ENCODE measurements at places on chromosomes 2 and 18.

DNA sequence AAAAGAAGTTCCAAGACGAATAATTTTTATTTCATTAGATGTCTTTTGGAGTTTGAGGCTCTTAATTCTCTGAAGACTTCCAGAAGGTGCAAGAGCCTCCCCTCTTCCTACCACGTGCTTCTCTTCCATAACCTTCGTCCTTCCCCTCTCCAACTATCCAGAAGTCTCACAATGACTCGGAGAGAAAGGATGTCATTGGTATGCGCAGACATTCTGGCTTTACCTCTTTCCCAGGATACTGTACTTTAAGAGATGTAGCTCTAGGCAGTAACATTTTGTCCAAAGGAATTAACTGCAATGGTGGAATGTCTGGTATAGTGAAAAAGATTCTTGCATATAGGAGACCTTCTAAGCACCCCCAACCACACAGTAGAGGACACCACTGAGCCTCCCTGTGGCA is 249.0 kb upstream of the OSR1 start:
- no peak for DNase-seq

GRCh38 chr2:65464604-65465003 is 32.2 kb upstream of the SPRED2 start:
- no peak for DNase-seq

GRCh38 chr2:43169987-43170386 is 56.4 kb downstream of the ZFP36L2 start:
- DNase-seq: no peak

GRCh38 chr2:139836769-139837168 is 1056.6 kb upstream of the NXPH2 start:
- no peak for DNase-seq

- no peak for DNase-seq
Observed at GRCh38 chr2:196449083-196449482, 190.4 kb upstream of the CCDC150 start.

- DNase-seq: peak; percentile 30
Observed at GRCh38 chr2:217851191-217852020, 151.4 kb downstream of the TNS1 start.

DNA sequence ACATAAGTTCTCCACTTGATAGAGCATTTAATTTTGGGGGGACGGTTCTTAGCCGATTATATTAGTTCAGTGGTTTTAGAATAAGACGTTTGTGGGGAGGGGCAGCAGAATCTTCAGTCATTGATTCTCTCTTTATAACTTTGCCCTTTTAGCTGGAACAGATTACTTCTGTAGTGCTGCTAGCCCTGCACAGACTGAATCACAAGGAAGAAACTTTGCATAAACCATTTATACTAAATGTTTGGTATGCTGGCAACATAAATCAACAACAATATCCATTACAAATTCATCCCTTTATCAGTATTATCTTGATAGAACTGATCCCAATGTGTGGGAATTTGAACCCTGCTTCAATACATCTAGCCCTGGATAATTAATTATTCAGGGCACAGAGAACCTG is 112.2 kb downstream of the GPD2 start:
- DNase-seq: no peak

GRCh38 chr18:33404244-33404873 is 36.2 kb downstream of the CCDC178 start:
- DNase-seq: no peak

DNA sequence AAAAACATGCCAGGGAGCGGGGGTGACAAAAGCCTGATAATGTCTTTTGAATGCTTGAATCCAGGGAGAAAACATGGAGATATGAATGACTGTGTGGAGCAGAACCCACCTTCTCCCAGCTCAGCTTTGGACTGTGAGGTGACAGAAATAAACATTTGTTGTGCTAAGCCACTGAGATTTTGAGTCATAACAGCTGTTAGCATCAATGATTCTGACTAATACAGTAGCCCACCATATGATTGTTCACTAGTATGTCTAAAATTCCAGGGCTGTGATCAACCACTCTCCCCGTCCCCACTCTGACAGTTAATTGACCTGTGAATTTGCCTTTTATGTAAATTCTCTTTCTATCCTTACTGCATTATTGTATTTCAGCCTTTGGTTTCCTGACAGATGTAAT is 69.1 kb downstream of the PDK1 start:
- no peak for DNase-seq

DNA sequence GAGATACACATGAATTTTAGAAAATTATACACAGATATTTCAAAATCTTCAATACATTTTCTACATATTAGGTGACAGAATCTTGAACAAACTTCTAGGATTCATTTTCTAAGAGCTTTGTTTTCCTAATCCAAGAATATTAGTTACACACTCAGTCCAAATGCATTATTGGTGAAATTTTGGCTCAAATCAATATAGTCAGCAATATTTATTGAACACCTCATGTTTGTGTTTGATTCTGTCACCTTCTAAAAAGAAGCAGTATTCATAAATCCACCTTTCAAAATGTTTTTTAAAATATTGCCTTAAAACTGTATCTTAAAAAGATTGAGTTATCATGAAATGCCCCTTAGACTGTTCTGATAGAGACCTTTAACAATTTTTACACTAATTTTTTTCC is 40.2 kb downstream of the KCNH7 start:
- no peak for DNase-seq

DNA sequence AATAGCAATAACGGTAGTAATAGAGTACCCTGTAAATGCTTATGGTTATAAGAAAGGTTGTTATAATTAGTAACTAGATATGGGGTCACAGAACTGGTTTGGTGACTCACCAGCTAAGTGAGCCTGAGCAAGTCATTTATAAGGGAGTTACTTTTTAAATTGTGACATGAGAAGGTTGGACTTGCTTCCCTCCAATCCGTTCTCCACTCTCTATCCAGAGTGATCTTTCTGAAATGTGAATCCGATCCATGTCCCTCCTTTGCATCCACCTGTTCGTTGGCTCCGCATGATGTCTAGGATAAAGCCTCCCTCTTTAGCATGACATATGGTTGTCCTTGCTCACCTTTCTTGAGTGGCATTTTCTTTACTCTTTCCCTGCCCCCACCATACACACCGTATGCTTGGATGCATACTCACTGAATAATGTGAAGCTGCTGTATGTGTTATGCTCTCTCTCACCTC is 83.1 kb downstream of the CDC42EP3 start:
- DNase-seq: peak; percentile 86

- DNase-seq: peak; percentile 23
Observed at GRCh38 chr2:100761365-100761764, 58.6 kb upstream of the NPAS2 start.

DNA sequence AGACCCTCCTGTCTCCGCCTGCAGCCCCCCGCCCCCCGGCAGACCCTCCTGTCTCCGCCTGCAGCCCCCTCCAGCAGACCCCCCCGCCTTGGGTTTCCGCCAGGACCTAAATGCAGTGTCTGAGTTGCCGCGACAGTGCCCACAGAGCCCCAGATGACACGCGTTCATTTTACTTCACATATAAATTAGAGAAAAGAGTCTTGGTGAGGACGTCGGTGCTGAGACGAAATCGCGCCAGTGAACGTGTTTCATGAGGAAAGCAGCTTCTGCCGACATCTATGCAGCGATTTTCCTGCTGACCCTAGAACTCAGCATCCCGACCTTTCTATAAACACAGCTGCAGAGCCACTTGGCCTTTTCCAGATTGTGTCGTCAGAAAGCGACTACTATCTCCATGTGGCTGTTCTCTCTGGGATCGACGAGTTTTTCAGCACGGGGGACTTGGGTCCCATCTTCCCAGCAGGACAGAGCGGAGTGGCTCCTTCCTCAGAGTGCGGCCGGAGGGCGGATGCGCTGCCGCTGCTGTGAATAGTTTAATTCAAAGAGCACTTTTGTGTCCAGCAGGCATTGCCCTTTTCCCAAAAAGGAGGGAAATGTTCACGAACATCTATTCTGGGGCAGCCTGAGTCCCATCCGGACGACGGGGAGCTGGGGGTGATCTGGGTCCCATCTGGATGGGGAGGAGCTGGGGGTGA is 136.7 kb downstream of the NFATC1 start:
- DNase-seq: no peak

DNA sequence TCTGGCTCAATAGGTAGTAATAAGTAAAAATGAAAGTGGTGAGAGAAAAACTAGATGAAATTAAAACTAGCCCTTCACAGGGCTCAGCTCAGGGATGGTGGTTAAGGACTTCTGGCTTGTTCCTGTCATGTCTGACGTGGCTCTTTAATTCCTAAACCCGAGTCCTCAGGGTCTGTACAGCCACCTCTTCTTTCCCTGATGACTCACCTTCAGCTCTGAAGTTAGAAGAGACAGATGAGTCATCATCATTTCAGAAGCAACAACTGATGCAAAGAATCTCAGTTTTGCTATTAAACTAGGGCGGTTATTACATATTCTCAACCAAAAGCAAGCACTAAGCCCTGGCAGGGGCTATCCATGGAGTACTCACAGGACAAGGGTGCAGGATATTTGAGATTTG is 24.0 kb upstream of the ITGB6 start:
- peak; percentile 95 for DNase-seq

- DNase-seq: no peak
Observed at GRCh38 chr2:179622635-179623300, 238.6 kb downstream of the ZNF385B start.

DNA sequence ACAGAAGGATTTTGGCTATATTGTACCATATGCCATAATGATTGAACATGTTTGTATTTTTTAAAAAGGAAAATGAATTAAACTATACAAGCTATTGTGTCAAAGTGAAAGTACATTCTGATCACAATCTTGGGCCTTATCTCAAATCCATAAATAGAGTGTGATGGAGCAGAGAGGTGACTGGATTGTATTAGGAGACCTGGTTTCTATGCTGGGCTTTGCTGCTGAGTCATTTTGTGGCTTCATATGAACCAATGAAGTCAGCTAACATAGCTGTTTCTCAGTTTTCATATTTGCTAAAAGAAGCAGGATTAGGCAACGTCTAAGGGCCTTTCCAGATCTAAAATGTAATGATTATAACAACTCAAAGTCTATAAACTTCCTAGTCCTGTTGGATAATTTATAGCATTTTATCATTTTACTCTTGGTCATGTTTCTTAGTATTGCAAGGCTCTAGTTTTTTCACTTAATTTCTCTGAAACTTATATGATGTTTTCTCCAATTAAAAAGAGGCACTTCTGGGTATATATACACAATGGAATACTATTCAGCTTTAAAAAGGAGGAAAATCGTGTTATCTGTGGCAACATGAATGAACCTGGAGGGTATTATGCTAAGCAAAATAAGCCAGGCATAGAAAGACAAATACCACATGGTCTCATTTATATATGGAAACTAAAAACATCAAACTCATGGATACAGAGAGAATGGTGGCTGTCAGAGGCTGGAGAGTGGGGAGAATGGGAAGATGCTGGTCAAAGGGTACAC is 112.3 kb downstream of the MEP1B start:
- DNase-seq: peak; percentile 86

GRCh38 chr2:147342329-147342728 is 502.5 kb upstream of the ACVR2A start:
- no peak for DNase-seq

DNA sequence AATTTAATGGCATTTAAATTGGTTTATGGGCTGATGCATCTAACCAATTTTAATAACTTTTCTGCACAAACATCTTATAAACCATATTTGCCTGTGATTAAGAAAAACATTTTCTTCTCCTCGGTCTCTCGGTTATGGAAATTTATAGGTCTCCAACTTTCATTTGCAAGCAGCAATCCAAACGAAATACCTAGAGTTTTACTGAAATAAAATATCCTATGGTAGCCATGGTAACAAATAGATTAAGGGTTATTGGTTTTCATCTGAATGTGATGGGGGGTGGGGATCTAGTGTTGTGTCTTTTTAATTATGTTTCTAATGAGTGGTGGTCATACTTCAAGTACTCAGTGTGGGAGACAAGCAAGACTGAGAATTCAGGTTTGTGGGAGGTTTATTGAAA is 2.9 kb downstream of the KLHL29 start:
- no peak for DNase-seq

DNA sequence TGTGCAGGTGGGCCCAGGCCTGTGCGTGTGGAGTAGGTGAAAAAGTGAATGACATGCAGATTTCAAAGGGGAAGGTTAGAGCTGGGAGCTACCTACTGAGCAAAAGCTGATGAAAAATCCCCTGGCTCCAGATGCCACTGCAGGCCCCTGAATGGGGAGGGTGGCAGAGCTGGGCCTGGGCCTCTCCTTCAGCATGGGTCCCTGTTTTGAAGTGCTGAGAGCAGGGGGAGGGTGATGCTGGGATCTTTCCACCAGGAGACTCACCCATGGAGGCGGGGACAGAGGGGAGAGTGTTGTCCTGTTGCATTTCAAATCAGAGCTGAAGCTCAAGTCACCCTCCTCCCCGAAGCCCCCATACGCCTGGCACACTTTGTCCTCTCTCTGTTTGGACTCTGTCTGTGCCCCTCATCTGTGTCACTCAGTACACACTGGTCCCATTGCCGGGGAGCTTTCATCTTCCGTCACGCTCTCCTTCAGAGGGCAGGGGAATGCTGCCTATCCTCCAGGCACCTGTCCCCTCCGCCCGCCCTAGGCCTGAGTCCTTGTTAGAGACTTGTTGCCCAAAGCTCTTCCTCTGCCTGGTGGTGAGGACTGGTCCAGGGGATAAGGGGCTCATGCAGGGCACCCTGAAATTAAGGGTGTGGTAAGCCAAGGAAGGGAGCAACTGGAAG is 206.6 kb downstream of the HAUS1 start:
- DNase-seq: no peak

- no peak for DNase-seq
Observed at GRCh38 chr2:109048163-109048562, 59.1 kb upstream of the EDAR start.

GRCh38 chr2:80364524-80365212 is 60.1 kb upstream of the LRRTM1 start:
- no peak for DNase-seq

DNA sequence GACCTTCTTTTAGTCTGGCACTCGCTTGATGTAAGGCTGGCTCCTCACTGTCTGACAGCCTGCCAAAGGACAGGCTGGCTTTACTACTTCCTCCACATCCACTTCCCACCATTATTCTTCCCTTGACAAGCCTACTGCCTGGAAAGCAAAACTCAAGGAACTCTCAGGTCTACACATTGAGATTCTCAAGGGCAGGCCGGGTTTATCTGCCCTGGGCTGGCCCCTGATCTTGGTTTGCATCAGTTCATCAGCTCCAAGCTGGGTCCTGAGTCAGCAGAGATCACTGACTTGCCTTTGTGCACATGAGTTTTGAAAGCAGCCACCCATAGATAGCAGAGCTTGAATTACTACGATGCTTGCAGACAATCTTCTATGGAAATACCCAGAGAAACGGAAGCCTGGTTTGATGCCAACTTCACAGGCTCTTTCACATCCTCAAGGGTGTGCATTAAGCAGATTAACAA is 53.9 kb downstream of the KCTD18 start:
- DNase-seq: no peak

GRCh38 chr18:22930089-22930713 is 2.9 kb upstream of the RBBP8 start:
- peak; percentile 78 for DNase-seq

- peak; percentile 22 for DNase-seq
Observed at GRCh38 chr18:6629635-6630140, 99.8 kb upstream of the ARHGAP28 start.

DNA sequence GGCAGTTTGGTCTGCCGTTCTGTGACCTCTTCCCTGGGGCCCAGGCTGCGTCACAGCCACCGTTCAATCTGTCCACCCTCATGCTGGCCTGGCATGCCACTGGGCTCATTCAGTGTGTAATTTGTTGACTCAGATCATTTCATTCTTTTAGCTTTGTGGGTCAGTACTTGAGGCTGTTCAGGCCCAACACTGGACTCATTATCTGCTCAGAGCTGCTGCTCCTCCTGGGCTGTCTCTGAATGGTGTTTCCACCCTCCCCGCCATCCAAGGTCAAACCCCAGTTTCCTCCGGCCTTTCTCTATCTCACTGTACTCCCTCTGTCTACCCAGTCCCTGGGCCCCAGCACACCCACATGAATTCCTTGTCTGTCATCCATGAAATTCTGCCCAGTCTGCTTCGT is 152.4 kb upstream of the NCK2 start:
- DNase-seq: no peak
